Adrenal gland (tissue), 19 donors: ENCODE measurements at places on chromosomes 3 and 15. TPM values are rescaled to one million over a fixed set of nuclear protein-coding genes. Genes with fewer than 3 reads are reported as not detected.

GRCh38 chr15:67079361-67079760 lies 14.0 kb downstream of the SMAD3 start:
- H3K36me3 ChIP-seq: no peaks in the 10 kb centered on the region
- H3K27me3 ChIP-seq: no peaks in the 10 kb centered on the region
- H3K4me1 ChIP-seq: peaks cover 15% of the 10 kb centered on the region
- no peak overlapping the region for H3K4me3 ChIP-seq
- no peak overlapping the region for H3K27ac ChIP-seq

- no peak overlapping the region for H3K27ac ChIP-seq
- H3K4me1 ChIP-seq: peaks cover 9% of the 10 kb centered on the region
- DNase-seq: no peak
- H3K36me3 ChIP-seq: no peaks in the 10 kb centered on the region
- no peak overlapping the region for H3K4me3 ChIP-seq
Observed at GRCh38 chr15:88630798-88631463, 7.9 kb upstream of the ISG20 start.

DNA sequence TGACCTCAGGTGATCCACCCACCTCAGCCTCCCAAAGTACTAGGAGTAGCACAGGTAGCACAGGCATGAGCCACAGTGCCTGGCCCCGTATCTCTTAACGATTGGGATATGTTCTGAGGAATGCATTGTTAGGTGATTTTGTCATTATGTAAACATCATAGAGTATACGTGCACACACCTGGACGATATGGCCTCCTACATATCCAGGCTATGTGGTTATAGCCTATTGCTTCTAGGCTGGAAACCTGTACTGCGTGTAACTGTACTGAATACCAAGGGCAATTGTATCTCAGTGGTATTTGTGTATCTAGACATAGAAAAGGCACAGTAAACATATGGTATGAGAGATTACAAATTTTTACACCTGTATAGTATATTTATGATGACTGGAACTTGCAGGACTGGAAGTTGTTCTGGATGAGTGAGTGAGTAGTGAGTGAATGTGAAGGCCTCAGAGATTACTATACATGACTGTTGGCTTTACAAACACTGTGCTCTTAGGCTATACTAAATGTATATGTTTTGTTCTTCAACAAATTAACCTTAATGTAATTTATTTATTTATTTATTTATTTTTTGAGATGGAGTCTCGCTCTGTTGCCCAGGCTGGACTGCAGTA lies 120.7 kb downstream of the MBNL1 start:
- H3K36me3 ChIP-seq: no peaks in the 10 kb centered on the region
- peaks cover 15% of the 10 kb centered on the region for H3K4me1 ChIP-seq
- no peak overlapping the region for H3K27ac ChIP-seq
- no peaks in the 10 kb centered on the region for H3K27me3 ChIP-seq
- no peak for DNase-seq

DNA sequence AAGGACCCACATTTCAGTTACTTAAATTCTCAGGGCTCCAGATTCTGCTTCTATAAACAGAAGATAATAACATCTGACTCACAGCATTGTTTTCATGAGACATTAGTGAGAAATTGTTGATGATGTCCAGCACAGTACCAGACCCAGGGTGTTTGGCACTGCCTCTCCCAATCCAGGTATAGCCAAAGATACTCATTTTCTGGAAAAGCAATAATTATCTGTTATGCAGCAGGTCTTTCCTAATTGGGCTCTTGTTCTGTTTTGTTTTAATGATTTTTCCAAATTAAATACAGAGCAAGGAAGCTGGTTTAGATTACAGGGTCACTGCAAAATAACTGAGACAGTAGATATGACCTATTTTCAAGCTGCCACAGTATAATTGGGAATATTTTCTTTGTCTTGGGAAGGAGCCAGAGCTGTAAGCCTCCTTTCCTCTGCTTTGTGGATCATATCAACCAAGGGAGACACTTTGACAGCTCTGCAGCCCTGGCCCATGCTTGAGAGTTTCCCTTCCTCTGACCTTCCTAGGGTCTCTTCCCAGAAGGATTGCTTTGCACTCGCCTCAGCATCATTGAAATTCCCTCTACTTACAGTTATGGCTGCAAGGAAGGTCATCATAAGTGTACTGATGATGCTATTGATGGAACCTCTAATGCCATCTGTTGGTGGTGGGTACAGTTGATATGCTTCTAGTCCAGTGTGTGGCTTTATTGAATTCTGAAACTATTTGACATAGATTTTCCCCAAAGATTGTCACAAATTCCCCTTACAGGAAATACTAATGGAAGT lies 522.4 kb upstream of the ADAMTS9 start:
- H3K27ac ChIP-seq: no peak overlapping the region
- H3K36me3 ChIP-seq: no peaks in the 10 kb centered on the region
- no peak overlapping the region for H3K4me3 ChIP-seq
- H3K27me3 ChIP-seq: no peaks in the 10 kb centered on the region
- no peaks in the 10 kb centered on the region for H3K4me1 ChIP-seq
- no peak for DNase-seq

DNA sequence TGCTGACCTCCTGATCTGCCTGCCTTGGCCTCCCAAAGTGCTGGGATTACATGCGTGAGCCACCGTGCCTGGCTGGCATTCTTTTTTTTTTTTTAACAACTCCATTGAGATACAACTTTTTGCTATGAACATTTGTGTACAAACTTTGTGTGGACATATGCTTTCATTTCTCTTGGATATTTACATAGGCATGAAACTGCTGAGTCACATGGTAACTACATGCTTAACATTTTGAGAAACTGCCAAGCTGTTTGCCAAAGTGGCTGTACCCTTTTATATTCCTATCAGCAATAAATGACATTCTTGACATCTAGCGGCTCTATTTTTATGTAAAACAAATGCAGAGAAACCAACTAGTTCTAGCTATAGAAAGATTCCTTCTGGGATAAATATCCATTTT lies 8.7 kb upstream of the YEATS2 start:
- H3K4me3 ChIP-seq: no peak overlapping the region
- no peak for DNase-seq
- no peaks in the 10 kb centered on the region for H3K4me1 ChIP-seq
- no peak overlapping the region for H3K27ac ChIP-seq
- no peaks in the 10 kb centered on the region for H3K27me3 ChIP-seq

DNA sequence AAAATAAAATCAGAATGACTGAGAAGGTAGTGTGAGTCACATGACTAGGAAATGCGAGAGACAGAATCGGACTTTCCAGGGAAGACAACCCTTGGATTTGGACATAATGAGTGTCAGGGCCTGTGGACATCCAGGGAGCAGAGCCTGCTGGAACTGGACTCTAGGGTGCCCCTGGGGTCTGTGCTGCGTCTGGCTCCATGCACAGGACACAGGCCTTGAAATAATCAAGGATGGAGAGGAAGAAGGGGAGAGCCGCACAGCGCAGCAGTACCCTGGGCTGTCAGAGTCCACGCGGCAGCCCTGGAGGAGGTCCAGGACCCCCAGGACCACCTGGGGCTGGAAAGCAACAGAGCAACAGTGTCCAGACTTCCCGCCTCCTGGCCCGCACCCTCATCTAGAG lies 173.7 kb downstream of the PDE8A start:
- no peaks in the 10 kb centered on the region for H3K36me3 ChIP-seq
- H3K4me1 ChIP-seq: no peaks in the 10 kb centered on the region
- DNase-seq: no peak
- no peak overlapping the region for H3K27ac ChIP-seq

- no peaks in the 10 kb centered on the region for H3K36me3 ChIP-seq
- H3K27ac ChIP-seq: no peak overlapping the region
- no peaks in the 10 kb centered on the region for H3K27me3 ChIP-seq
- no peak overlapping the region for H3K4me3 ChIP-seq
Observed at GRCh38 chr3:129063091-129063640, 2.6 kb downstream of the GP9 start.

DNA sequence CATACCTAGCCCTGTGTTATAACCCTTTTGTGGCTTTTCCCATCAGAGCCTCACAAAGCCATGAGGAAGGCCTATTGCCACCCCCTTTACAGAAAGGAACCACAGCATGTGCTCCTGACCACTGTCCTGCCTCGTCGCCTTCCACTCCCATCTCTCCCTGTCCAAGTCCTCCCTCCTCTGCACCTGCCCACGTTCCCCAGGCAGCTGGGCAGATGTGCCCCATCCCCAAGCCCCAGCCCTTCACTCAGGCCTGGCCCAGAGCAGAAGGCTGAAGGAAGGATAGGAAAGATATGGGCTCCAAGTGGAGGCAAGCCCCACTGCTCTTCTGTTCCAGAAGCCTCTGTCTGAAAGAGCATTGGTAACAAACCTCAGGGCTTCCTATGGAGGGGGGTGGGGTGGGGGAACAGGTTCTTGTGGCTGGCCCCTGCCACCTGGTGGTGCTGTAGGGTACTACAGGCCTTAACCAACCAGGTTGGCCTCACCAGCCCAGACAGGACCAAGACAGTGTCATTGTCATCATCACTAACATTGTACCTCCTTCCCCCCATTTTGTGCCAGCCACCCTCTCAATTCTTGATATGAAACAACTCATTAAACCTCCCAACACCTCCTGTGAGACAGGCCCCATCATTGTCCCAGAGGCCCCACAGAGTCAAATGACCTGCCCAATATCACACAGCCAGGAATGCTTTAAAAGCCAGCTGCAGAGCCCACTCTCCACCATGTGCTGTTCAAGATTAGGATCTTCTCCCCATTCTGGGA lies 10.0 kb downstream of the POC1A start:
- DNase-seq: peak; percentile 94
- H3K27ac ChIP-seq: no peak overlapping the region
- H3K36me3 ChIP-seq: no peaks in the 10 kb centered on the region
- H3K4me1 ChIP-seq: no peaks in the 10 kb centered on the region

DNA sequence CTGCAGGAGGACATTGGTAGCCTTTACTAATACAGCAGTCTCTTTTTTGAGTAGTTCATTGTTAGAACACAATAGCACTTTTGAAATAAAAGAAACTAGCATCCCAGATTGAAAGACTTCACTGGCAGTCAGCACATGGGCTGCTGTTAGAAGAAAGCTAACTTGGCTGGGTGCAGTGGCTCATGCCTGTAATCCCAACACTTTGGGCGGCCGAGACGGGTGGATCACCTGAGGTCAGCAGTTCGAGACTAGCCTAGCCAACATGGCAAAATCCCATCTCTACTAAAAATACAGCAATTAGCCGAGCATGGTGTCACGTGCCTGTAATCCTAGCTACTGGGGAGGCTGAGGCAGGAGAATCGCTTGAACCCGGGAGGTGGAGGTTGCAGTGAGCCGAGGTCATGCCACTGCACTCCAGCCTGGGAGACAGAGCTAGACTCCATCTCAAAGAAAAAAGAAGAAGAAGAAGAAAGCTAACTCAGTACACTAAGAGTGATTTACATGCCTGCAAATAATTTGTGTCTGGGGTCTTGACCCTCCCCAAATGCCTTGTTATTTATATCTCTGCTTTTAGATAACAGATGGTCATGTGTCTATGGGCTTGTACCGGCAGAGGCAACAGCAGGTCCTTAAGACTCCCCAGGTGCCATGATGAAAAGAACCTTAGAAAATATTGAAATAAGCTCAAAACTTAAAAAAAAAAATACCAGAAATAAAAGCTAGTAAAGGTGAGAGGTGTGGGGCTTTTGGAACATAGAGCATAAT lies 9.7 kb downstream of the TPM1 start:
- peak overlapping the region; percentile 68 for H3K27ac ChIP-seq
- DNase-seq: no peak
- peaks cover 61% of the 10 kb centered on the region for H3K4me1 ChIP-seq
- H3K36me3 ChIP-seq: no peaks in the 10 kb centered on the region

DNA sequence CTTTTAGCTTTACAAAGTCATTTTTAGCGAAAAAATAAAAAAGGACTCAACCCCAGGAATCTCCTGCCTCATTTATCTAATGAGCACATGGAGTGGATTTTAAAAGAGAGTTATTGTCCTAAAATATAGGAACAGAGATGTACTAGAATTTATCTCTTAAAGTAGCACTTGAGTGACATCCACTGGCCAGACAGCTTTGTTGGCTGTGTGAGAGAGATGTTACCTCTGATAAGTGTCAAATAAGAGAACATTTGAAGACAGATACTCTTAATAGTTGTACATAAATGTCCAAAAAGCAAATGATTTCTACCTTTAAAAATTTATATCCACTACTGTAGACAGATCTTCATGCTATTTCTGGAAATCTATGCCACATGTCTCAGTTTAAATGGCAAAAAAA lies 12.3 kb upstream of the MFSD1 start:
- no peak overlapping the region for H3K4me3 ChIP-seq
- no peak overlapping the region for H3K27ac ChIP-seq
- H3K4me1 ChIP-seq: no peaks in the 10 kb centered on the region
- H3K36me3 ChIP-seq: no peaks in the 10 kb centered on the region
- no peaks in the 10 kb centered on the region for H3K27me3 ChIP-seq

GRCh38 chr3:151135541-151136337 lies 50.3 kb downstream of the MED12L start:
- H3K27ac ChIP-seq: no peak overlapping the region
- DNase-seq: peak; percentile 29
- H3K36me3 ChIP-seq: no peaks in the 10 kb centered on the region
- no peaks in the 10 kb centered on the region for H3K4me1 ChIP-seq
- no peaks in the 10 kb centered on the region for H3K27me3 ChIP-seq

DNA sequence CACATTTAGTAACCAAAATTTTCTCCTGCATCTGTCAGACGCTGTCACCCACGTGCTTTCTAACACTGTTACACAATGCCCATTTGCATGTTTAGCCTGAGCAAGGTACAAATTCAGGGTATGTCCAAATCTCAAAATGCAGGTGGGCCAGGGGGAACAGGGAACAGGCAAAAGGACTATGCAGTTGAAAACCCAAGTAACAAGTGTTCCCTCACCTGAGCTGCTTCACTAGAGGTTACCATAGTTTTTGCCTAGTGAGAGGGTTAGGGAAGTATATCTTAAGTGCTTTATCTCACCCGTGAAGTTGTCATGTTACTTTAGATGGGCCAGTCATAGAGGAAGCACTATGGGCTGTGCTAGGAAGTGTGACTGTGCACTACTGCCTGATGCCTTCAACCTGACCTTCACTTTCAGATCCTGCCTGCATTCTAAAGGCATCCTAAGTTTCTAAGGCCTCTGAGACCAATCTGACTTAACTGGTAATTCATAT lies 6.0 kb upstream of the TMEM87A start:
- H3K4me3 ChIP-seq: no peak overlapping the region
- no peaks in the 10 kb centered on the region for H3K27me3 ChIP-seq
- no peak overlapping the region for H3K27ac ChIP-seq
- H3K4me1 ChIP-seq: peaks cover 15% of the 10 kb centered on the region

- no peak overlapping the region for H3K27ac ChIP-seq
- no peaks in the 10 kb centered on the region for H3K36me3 ChIP-seq
- no peaks in the 10 kb centered on the region for H3K4me1 ChIP-seq
- DNase-seq: no peak
Observed at GRCh38 chr15:92638291-92638708, 17.3 kb downstream of the FAM174B start.

- H3K4me3 ChIP-seq: no peak overlapping the region
- H3K4me1 ChIP-seq: no peaks in the 10 kb centered on the region
- H3K27ac ChIP-seq: no peak overlapping the region
- DNase-seq: no peak
Observed at GRCh38 chr3:127203024-127203423, 10.1 kb downstream of the PRR23E start.

The GP9 gene
- not detected for total RNA-seq

The SLC38A3 gene
- not detected for total RNA-seq

The EOMES gene
- total RNA-seq: 0.23 TPM

The UPK1B gene
- not detected for total RNA-seq
